ENCODE measurements at places on chromosomes 5 and 9.

DNA sequence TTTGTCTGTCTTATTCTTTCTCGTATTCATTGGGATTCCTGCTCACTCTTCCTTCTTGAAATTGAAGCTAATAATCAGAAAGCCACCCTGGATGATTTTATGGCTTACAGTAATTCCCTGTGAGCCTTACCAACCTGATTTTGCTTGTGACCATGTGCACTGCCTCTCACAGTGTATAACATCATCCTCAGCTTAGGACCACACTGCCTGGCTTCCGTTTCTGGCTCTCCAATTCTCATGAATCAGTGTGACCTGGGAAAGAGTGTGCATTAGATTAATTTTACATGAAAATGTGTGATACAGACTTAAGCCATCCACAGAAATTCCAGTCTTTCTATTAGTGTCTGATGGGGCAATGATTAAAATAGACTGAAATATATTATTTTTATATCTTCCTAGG is 126.8 kb upstream of the DMRT1 start:
- no peak for DNase-seq

- no peak for DNase-seq
Observed at GRCh38 chr5:151682751-151683331, 3.9 kb downstream of the SPARC start.

DNA sequence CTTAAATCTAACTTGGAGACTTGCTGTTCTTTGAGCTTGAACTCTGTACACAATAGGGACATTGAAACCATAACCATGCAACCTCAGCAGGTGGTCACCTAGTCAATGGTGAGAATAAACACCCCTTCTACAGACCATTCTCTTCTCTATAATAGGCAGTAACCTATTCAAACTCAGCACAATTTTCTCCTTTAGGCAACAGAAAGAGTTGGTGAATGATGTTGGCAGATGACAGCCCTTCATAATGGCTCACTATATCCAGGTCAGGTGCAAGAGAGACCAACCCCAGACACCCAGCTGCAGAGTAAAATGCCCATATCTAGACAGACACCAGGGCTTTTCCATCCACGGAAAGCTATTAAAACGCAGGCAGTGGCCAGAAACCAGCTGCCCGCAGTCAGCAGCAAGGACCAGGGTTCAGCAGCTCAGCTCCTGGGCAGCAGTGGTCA is 106.7 kb downstream of the SERINC5 start:
- no peak for DNase-seq

DNA sequence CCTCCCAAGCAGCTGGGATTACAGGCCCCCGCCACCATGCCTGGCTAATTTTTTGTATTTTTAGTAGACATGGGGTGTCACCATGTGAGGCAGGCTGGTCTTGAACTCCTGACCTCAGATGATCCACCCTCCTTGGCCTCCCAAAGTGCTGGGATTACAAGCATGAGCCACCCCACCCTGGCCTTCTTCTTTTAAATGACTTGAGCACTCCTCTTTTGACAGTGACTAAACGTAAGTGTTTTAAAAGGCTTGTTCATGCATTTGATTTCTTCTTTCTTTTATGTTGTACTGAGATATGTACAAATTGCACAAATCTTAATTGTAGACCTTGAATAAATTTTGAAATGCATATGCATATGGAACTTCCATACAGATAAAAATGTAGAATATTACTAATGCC is 337.9 kb downstream of the CETN3 start:
- no peak for DNase-seq

- no peak for DNase-seq
Observed at GRCh38 chr9:73079326-73079725, 72.3 kb upstream of the ANXA1 start.

GRCh38 chr5:110894805-110895204 is 156.0 kb downstream of the SLC25A46 start:
- no peak for DNase-seq

DNA sequence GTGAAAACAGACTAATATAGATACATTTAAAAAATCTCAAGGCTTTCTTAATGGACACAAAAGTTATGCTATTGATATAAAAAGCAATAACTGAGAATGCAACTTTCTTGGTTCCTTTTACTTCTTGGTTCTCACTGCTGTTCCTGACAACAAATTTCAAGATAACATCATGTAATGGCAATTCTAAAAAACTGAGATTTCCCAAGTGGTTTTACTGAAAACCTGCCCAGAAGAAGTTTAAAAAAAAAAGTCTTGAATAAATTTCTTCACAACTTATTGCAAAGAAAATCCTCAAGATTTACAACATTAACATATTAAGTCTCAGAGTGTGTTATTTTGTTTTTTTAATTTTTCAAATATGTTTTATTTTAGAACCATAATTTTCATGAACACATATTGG is 302.8 kb upstream of the COX7C start:
- no peak for DNase-seq

DNA sequence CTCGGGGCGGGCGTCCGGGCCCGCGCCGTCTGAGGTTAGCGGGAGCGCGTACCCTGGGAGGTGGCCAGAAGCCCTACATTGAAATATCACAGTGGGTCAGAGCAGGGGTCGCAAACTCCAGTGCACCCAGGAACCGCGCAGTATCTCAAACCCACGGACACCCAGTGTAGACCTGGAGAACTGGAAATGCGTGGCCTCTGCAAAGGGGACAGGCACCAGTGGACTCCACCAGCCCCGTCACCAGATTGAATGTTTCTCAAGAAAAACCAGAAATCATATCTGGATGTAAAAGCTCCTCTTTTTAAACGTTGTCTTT is 117.6 kb upstream of the SMIM23 start:
- DNase-seq = no peak

Data from stimulated activated CD4-positive, alpha-beta T cell treated with anti-CD3 and anti-CD28 coated beads, Interleukin-4, amount 100 ng/mL, for 1 hour (primary cell).